ENCODE measurements at places on chromosomes 12 and 14.
A peak's percentile ranks its signal among the peaks of the same experiment; 100 is the strongest.

GRCh38 chr12:159156-159782 is 54.7 kb downstream of the SLC6A12 start:
- DNase-seq = no peak

DNA sequence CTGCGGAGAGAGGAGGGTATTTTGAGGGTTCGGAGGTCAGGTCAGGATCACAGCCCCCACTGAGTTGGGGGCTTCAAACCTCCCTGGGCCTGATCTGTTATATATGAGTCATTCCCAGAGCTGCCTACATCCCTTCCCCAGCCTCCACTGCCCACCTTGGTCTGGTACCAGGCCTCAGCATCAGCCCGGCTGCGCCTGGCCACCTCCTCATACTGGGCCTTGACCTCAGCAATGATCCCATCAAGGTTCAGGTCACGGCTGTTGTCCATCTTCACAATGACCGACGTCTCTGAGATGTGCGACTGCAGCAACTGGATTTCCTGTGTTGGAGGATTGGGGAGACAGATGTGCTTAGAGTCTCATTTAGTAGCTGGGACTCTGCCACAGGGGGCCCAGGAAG is 4.2 kb downstream of the KRT84 start:
- DNase-seq = no peak

DNA sequence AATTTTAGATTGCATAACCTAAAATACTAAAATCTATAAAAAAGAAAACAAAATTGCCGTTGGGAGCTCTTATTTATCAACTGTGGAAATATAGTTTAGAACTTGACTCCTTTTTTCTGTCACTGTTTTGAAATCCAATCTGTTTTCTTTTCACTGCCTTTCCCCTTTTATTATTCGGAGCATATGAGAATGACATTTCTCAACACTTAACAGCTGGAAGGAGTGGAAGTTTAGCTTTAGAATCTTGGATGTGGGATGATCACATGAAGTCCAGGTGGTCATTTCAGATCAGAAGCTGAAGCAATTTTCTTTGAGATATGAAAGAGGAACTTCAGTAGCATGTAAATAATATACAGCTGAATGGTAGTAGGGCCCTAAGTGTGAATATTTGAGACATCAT is 16.7 kb downstream of the TRHDE start:
- no peak for DNase-seq

- DNase-seq = no peak
Observed at GRCh38 chr12:95460105-95460504, 13.8 kb upstream of the METAP2 start.

DNA sequence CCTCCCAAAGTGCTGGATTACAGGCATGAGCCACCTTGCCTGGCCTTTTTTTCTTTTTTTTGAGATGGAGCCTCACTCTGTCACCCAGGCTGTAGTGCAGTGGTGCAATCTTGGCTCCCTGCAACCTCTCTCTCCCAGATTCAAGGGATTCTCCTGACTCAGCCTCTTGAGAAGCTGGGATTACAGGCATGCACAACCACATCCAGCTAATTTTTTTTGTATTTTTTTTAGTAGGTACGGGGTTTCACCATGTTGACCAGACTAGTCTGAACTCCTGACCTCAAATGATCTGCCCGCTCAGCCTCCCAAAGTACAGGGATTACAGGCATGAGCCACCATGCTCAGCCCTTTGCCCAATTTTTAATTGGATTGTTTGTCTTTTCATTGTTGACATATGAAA is 58.0 kb downstream of the SINHCAF start:
- no peak for DNase-seq

GRCh38 chr12:69055280-69055679 is 122.3 kb upstream of the CPM start:
- no peak for DNase-seq

DNA sequence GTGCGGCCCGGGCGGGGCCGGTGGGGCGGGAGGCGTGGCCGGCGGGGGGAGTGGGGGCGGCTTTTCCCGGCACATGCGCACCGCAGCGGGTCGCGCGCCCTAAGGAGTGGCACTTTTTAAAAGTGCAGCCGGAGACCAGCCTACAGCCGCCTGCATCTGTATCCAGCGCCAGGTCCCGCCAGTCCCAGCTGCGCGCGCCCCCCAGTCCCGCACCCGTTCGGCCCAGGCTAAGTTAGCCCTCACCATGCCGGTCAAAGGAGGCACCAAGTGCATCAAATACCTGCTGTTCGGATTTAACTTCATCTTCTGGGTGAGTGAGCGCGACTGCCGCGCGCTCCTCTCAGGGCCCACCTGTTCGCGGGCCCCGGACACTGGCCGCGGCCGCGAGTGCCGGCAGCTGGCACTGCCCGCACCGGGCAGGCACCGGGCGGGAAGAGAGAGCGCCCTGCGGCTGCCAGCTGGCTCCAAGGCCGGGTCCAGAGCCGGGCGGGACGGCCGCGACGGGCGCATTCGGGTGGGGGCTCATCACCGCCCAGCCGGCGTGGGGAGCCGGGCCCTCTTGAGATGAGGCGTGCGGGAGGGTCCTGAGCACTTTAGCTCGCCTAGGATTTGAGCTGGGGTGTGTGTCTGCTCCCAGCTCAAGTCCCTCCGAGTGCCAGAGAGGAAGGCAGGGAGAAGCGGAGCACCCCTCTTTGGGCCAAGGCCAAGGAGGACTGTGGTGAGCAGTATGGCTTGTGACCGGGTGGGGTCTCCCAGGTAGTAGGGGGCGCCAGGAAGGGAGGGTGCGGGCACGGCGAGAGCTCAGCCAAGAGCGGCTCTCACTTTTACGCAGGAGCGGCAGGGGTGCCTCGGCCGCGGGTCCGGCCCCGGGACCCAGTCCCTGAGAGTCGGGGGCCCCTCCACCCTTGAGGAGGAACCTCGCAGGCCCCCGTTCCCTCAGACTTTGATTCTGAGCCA is at the start of gene CD9:
Gene CD9, plus strand, starts transcription at position 145 of the 957 bp plus-strand sequence. Its CDS starts 100 bp downstream, at position 245.
- no peak for DNase-seq

- DNase-seq = no peak
Observed at GRCh38 chr14:78904094-78904493, 733.9 kb downstream of the NRXN3 start.

DNA sequence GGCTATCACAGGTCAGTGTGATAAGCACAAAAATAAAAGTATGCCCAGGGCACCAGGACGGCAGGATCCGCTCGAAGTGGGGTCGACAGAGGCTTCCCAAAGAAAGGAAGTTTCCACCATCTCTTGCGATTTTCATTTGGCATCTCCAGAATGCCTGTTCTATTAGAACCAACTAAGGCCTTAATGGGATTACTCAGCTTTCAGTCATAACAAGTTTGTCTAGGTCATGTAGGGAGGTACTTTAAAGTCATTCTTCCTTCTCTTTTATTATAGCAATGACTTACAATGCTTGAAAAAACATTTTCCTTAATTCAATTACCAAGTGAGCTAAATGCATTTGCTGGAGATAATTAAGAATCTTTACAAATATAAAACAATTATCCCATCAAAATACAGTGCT is 83.6 kb upstream of the DIO3 start:
- no peak for DNase-seq

GRCh38 chr14:77027538-77028383 is 747 bp downstream of the IRF2BPL start:
- peak; percentile 81 for DNase-seq

DNA sequence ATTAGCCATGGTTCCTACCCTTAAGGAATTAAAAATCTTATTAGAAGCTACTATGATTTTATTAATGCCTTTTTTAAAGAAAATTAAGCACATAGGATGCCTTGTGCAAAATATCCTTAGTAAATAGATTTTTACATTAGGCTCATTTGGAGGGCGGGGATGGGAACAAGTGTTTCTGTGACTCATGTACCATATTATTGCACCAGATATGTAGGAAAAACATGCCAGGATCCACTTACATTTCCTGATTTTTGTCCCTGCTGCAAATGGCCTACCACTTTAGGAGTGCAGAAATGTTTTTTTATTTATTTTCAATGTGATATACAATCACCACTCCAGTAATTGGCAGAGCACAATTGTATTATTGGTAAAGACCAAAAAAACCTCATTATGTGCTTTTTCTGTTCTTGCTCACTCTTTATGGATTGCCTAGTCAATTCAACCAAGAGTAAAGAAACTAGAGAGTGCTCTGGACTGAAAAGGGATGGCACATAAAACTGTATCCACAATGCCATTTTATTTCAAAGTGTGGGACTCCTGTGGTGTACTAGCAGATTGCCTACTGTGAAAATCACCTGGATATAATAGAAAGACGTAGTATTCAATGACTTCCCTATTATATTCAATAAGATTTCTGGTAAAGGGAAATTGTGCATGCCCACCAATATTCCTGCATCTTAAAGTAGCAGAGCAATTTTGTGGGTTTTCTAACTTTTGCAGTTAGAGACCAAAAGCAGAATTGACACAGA is 86.9 kb downstream of the ANO6 start:
- DNase-seq = peak; percentile 38

DNA sequence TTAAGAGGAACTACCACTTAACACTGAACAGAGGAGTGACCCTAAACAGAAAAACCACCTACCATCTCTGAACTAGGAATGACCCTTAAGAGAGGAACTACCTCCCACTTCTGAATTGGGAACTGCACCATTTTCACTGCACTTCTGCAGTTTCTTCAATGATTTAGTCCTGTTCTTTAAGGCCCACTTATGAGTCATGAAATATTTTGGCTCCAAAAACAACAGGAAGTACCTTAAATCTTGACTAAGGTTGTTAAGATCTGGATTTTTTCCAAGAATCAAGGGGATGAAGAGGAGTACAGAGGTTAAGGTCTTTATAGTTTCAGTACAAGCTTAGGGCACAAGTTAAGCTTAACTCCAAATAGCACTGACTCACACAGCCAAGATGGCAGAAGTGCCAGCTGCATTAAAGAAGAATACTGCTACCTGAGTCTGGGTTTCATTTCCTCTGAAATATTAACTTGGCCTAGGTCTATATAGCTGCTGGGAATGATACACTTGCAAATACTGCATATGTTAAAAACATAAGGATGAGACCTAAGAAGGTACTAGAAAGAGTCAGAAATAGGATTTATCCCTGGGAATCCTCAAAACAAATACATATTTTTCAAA is 4.2 kb downstream of the NPC2 start:
- peak; percentile 59 for DNase-seq

GRCh38 chr14:89767861-89768268 is 186.7 kb downstream of the EFCAB11 start:
- peak; percentile 51 for DNase-seq

GRCh38 chr14:89750281-89750755 is 204.2 kb downstream of the EFCAB11 start:
- DNase-seq = no peak

- DNase-seq = no peak
Observed at GRCh38 chr14:102486513-102487203, 22.9 kb downstream of the ANKRD9 start.

DNA sequence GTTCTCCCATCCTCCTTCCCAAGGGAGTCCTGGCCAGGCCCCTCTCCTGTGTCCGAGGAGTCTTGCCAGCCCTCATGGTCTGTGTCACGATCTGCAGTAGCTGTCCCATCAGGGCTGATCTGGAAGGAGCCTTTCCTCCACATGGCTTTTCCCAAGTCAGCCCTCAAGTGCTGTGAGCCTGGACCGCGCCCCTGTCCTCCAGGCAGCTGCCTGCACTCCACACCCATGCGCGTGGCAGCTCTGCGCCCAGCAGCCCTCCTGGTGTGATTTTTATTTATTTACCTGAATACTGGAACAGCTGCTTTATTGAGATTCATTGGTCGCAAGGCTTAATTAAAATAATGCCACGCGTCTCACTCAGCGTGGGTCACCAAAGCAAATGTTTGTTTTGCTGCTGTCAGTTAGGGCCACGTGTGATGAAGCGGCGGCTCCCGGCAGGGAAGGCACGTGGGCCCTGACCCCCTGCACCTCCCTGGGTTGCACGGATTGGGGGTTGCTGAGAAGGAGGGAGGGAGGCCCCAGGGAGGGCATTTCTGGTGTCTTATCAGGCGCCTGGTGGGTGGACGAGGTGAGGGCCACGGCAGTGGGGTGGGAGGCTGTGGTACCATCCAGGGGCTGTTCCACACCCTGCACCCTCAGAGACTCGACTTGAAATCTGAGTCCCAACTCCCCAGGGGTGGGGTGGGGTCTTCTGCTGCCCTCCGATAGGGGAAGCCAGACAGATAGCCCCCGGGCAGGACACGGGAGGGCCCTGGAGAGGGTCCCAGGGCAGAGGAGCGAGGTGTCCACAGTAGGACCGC is 206.3 kb upstream of the C14orf180 start:
- no peak for DNase-seq
